ENCODE measurements at places on chromosomes 11 and 22.

DNA sequence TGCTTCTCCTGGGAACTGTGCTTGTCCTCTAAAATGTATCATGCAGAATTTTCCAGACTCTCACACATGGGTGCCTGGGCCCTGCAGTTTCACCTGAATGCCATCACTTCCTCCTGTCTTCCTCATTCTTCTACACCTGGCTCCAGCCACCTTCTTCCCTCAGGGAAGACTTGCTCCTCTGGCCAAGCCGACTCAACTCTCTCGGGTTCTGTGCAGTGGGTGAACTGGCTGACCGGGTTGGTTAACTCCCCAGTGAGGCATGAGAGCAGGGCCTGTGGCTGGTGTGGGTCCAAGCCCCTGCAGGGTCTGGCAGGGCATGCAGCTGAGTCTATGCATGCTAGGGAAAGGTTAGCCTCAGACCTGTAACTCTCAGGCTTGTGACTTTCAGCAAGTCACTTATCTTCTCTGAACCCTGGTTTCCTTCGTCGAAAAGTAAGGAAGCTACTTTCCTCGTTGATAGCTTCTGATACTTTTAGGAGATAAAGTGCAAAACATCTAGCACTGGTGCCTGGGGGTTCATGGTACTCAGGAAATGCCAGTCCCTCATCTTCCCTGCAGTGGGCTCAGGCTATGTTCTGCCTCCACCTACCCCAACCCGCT, 11.9 kb downstream of the CD82 start:
- DNase-seq = no peak

DNA sequence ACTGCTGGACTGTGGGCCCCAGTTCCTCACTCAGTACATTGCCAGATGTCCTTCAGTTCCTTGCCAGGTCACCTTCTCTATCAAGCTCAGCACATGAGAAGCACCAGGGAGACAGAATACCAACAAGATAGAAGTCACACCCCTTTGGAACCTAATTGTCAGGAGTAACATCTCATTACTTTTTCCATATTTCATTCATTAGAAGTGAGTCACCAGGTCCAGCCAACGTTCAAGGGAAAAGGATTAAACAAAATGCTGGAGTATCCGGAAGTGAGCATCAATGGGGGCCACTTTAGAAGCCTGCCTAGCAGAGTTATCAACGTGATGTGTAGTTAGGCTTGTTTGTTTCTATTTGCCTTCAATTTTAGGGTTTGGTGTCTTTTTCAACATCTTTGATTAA, 569.3 kb downstream of the MIAT start:
- no peak for DNase-seq

DNA sequence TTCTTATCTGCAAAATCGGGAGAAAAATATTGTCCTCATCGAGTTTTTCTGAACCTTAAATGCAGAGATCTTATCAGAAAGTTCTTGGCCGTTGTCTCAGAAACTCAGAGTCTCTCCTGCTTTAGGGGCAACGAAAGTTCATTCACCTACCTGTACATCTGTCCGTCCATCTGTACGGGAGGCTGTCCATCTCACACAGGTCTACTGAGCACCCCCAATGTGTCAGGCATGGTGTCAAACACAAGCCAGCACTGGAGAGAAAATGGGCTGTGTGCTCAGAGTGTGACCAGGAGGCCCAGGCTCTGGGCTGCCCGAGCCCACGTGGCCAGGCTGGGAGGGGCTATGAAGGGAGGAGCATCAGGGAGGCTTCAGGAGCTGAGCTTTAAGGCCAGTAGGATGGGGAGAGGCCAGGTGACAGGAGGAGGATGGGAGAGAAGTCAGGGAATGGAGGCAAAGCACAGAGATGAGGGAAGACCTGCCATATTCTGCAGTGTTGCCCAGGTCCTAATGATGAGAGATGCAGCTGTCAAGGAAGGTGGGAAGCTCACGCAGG, 62.4 kb upstream of the MYEOV start:
- no peak for DNase-seq

- no peak for DNase-seq
Measured at GRCh38 chr22:20779818-20780158, 5.9 kb downstream of the SERPIND1 start.

DNA sequence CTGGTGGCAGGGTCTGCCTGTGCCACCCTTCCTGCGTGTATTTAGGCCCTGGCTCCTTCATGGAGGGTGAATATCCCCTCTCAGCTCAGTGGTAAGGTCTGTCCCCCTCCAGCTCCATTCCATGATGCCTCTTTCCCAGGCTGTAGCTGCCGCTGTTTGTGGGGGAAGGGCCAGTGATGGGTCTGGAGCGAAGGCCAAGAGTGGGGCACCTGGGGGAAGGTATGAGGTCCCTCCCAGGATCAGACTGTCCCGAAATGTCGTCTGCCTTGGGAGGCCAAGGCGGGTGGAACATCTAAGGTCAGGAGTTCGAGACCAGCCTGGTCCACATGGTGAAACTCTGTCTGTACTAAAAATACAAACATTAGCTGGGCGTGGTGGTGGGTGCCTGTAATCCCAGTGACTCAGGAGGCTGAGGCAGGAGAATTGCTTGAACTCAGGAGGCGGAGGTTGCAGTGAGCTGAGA, 1.1 kb downstream of the CD151 start:
- no peak for DNase-seq

- no peak for DNase-seq
Measured at GRCh38 chr11:112300094-112300786, 39.6 kb upstream of the PLET1 start.

- no peak for DNase-seq
Measured at GRCh38 chr11:134199531-134199930, 24.2 kb downstream of the NCAPD3 start.

- no peak for DNase-seq
Measured at GRCh38 chr11:14520747-14521151, 563 bp upstream of the PSMA1 start.

DNA sequence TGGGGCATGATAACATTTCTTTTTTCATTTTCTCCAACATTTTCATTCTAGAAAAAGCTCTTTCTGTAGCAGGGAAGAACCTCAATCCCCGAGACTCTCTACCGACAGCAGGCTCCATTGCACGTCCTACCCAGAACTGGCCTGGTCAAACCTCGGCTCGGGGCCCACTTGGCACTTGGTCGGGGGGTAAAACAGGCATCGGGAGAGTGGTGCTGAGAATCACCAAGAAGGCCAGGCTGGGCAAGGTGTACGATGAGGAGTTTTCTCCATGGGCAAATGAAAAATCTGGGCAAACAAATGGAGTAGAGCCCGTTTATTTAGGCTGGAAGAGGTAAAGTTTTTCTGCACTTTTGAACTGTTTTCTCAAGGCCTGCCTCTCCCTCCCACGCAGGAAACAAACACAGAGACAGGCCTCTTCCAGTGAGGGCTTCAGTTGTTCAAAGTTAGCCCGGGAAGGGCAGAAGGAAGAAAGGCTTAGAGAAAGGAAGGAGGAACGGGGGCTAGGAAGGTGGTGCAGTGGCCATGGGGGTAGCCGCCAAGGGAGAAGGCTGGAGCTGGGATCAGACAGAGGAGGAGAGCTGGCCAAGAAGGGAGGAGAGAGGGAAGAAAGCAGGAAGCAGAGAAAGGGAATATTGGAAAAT, 87.6 kb downstream of the ETS1 start:
- DNase-seq = no peak

DNA sequence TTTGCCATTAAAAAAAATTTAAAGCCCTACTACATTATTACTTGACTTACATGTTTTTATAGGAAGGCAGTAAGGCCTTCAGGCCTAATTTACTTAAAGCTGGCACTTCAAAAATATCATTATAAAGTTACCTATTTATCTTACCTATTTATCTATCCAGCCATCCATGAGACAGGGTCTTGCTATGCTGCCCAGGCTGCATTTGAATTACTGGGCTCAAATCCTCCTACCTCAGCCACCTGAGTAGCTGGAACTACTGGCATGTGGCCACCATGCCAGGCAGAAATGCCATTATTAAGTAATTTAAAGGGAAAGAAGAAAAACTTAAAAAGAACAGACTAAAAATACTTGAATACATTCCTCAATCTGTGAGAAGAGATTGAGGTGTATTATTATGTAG, 60.3 kb upstream of the CLNS1A start:
- no peak for DNase-seq

DNA sequence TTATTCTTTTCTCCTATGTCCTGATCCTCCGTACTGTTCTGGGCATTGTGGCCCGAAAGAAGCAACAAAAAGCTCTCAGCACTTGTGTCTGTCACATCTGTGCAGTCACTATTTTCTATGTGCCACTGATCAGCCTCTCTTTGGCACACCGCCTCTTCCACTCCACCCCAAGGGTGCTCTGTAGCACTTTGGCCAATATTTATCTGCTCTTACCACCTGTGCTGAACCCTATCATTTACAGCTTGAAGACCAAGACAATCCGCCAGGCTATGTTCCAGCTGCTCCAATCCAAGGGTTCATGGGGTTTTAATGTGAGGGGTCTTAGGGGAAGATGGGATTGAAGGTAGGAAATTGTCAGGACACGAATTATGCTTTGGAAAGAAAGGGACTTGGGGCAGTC, 843 bp downstream of the OR51T1 start:
- DNase-seq = no peak

DNA sequence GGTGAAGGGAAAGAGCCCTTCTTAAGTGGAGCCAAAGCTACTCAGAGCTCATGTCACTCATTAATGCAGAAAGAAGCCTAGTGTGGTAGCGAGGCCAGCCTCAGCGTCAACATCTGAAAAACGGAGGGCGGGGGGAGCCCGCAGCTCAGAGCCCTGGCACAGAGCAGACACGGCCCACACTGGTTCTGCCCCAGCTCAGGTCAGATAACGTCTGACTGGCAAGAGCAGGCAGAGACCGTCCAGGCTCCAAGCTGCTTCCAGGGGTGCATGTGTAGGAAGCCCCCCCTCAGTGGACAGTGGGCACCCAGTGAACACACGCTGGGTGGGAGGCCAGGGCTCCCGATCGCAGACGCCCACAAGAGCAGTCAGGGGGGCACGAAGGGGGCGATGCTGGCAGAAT, 100.8 kb downstream of the SHANK2 start:
- DNase-seq = no peak

DNA sequence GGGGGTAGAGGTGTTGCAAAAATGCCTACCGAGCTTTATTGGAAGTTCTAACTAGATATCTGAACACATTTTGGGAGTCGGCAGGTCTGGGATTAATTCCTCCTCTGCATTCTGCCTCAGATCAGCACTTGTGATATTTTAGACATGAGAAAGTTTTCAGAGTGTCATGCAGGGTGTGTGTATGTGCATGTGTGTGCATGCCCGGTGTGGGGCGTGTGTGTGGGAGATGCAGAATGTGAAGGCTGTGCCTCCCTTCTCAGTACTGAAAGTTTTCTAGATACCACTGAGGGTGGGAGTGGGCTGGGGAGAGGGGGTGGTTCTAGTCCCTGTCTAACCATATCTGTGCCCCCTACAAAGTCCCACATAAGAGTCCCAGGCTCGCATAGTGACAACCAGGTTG, 180.0 kb upstream of the NTM start:
- no peak for DNase-seq

Data from tibial nerve (tissue), 4 donors.